ENCODE measurements at places on chromosomes 4 and X.

GRCh38 chrX:135420831-135421230 lies 913 bp upstream of the SMIM10L2A start:
- DNase-seq = no peak

- peak; percentile 56 for DNase-seq
These were observed 17.1 kb upstream of the BEX4 start for GRCh38 chrX:103197721-103198306.

DNA sequence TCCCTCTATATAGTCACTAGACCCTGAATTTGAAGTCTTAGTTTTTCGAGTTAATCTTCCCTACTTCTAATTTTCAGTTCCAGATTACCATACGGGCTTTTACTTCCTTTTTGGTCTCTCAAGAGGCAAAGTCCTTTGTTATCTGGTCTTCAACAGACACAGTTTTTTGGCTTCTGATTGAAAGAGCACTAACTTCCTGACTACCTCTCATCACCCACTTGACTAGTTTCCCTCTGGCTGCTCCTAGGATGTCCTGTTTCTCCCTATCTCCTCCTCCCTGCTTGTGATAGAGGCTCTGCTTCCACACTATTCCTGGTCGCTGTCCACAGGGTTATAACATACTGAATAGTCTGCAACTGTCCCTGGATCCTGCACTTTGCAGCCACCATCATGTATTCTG lies 16.7 kb upstream of the WDR44 start:
- no peak for DNase-seq

GRCh38 chrX:68758671-68759070 lies 70.2 kb upstream of the EFNB1 start:
- no peak for DNase-seq

GRCh38 chrX:70087857-70088630 lies 25.8 kb downstream of the OTUD6A start:
- peak; percentile 40 for DNase-seq

GRCh38 chr4:8157496-8157895 lies 1.1 kb downstream of the ABLIM2 start:
- DNase-seq = no peak

DNA sequence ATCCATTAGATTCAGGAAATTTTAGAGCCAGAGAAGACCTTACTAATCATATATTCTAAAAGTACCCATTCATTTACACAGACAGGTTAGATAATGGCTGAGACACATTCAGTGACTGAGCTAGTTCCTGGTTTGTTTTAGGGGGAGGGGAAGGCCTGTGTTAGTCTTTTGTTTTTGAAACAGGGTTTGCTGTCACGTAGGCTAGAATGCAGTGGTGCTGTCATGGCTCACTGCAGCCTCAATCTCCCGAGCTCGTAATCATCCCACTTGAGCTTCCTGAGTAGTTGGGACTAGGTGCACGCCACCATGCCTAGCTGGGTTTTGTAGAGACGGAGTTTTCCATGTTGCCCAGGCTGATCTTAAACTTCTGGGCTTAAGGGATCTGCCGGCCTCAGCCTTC lies 10.1 kb downstream of the RBPJ start:
- DNase-seq = no peak

GRCh38 chr4:145178740-145179280 lies 1.6 kb downstream of the OTUD4 start:
- no peak for DNase-seq

DNA sequence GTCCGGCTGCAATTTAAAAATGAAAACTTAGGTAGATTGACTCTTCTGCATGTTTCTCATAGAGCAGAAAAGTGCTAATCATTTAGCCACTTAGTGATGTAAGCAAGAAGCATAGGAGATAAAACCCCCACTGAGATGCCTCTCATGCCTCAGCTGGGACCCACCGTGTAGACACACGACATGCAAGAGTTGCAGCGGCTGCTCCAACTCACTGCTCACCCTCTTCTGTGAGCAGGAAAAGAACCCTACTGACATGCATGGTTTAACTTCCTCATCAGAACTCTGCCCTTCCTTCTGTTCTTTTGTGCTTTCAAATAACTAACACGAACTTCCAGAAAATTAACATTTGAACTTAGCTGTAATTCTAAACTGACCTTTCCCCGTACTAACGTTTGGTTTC lies 41.0 kb downstream of the MAP7D3 start:
- no peak for DNase-seq

DNA sequence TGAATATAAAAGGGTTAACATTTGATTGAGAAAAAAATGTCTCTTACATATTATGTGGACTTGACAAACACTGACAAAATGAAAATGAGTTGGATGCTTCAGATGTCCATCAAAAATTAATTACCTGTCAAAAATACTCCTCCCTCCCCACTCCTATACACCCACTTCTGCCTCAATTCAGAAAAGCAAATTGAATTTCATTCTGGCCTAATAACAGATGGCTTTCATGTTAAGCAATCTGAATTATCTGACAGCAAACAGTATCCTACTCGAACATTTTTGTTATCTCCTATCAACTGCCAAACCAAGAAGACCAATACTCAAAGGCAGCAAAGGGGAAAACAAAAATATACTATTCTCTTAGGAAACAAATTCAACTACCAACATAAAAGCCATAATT lies 44.0 kb downstream of the ATP8A1 start:
- DNase-seq = no peak

DNA sequence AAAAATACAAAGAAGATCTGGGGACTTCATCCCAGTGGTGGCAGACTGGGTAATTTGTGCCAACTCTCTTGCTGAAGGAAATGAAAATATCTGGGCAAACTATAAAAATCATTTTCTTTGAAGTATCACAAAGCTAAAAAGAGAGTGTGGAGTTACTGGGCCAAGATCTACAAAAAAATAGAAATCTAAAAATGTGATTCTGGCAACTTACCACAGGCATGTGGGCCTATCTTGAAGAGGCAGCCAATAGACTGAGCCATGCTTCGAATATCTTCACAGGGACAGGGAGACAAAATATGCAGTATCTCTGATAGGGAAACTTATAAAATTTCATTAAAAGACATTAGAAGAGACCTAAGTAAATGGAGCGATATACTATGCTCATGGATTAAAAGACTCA lies 168.8 kb downstream of the RCHY1 start:
- DNase-seq = peak; percentile 72

DNA sequence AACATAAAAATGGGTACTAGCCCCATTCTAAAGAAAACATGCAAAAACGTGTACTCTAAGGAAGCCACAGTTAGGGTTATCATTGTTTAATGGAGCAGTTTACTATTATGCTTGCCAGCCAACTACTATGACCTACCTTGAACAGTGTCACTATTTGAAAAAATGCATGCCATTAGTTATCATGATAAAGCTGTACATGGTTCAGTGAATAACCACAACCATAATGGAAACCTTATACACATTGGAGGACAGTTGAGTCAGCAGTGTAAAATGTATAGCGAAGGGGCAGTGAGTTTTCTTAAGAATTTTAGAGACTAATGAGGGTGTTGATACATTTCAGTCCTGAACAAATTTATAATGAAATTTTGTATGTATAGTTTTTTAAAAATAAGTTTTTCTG lies 381.9 kb downstream of the GRXCR1 start:
- no peak for DNase-seq

DNA sequence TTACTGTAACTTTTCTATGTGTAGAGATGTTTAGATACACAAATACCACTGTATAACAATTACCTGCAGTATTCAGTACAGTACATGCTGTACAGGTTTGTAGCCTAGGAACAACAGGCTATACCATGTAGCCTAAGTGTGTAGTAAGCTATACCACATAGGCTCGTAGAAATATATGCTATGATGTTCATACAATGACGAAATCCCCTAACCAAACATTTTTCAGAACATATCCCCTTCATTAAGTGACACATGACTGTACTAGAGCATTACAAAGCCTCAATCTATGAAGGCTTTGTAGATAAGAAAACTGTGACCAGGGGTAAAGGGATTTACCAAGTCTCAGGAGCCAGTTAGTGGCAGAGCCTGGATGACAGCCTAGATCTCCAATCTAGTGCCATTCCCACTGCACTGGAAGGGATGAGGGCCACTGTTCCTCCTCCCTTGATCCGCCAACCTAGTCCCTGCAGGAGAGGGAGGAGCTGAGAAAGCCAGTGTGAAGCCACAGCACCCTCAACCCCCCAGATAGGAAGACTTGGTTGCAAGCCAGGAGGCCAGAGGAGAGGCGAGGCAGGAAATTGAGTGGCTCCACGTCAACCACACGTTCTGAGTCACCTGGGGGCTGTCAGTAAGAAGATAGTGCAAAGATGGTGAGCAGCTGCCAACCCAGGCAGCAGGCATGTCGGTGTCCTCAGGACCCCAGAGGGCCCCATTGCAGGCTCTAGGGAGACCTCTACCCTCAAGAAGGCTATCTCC lies 227.7 kb downstream of the BCOR start:
- peak; percentile 63 for DNase-seq

GRCh38 chrX:134144231-134144630 lies 92.8 kb upstream of the CCDC160 start:
- DNase-seq = peak; percentile 1

DNA sequence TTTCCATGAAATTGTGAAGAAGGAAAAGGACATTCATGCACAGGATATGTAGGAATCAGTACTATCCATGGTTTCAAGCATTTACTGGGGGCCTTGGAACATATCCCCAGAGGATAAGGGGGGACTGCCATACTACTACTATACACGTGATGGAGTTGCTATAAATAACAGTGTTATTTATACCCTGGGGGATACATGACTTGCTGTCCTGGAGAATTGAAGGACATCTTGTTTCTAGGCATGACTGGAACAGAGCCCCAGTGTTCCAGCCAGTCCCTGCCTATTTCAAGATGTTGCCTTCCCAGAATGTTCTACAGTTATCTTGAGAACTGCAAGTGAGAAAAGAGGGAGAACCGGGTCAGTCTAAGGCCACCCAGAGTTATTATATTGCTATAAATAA lies 39.6 kb upstream of the ZNF81 start:
- no peak for DNase-seq

- peak; percentile 31 for DNase-seq
These were observed 177.9 kb downstream of the VEGFC start for GRCh38 chr4:176614793-176615192.

- DNase-seq = no peak
These were observed 13.0 kb downstream of the AMMECR1 start for GRCh38 chrX:110304884-110305283.

- no peak for DNase-seq
These were observed 273.7 kb downstream of the ARHGAP24 start for GRCh38 chr4:85748654-85749053.

DNA sequence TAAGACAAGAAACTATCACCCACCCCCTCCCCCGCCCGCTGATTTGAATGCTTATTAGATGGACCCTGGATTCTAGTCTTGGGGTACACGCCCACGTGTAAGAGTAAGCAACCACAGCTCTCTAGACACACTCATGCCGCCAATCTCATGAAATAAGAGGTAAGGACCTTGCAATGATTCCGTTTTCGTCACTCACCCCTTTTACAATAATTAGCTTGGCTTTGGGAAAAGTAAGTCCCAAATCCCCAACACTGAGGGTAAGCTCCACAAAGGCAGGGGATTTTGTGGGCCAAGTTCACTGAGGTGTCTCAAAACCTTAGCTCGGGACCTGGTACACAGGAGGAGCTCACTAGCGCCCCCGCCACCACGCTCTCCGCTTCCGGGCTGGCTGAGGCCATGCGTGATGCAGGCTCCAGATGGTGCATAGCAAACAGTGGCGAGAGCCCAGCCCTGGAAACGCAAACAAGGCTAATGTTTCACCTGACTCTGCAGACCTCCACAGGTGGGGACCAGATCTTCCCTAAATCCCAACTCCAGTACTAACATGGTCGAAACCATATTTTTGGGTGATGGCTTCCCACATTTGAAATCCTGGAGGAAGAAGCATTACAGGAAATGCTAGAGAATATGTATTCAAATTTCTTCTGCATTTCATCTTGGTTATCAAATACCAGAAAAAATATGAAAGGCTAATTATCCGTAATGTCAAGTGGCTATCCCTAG lies 4.1 kb downstream of the PLAC8 start:
- DNase-seq = peak; percentile 64

All from IMR-90 (cell line).